ENCODE measurements at places on chromosomes 1 and 21.

DNA sequence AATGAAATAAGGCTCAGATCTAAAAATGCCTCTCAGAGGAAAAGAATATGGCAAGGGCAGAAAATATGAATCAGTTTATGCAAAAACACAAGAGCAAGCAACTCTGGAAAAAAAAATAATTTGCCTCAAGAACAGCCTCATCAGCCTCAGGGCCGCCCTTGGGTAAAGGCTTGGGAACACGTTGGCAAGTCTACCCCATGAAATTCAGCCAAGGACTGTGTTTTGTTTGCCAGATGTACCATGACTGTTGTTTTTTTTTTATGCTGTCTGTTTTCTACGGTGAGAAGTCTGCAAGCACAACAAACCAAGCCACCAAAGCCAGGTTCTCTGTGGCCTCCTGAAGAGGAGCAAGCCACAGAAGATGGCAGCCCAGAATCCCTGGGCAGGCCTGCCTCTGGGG lies 18.0 kb downstream of the HHIPL2 start:
- DNase-seq: no peak

DNA sequence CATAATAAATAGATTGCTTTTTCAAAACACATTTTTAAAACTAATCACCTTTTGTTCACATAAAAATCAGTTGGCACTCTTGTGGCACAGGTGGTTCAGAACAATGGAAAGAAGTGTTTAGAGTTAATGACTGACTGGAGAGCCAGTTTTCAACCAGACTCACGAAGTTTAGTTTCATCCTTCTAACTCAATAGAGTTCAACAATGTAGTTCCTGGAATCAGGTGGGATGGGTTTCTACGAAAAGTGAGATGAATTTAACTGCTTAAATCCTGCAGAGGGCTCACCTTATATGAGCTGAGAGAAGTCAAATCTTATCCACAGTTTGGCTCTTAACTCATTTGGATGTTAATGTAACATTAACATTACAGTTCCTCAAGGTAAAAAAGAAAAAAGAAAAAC lies 116.5 kb downstream of the SMYD2 start:
- DNase-seq: no peak

DNA sequence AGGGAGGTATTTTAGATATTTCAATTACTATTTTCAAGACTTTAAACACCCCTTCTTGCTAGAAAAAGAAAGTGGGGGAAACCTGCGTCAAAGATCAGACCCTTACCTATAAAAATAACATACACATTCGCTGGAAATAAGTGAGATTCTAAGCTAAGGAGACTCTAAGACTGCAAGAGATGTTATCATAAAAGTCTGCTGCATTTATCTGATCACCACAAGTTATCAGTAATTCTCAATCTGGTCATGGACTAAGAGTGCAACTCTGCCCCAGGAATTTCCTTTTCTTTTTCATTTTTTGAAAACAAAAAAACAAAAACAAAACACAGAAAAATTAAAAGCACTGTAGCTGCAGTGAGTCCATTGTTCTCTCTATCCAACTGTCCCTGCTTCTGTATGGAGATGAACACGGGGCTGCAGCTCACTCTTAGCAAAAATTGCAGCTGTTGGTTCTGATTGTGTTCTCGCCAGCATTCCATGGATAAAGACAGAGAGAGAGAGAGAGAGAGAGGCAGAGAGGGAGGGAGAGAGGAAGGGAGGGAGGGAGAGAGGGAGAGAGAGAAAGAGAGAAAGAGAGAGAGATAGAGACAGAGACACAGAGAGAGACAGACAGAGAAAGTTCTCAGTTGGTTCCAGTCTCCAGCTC lies 14.1 kb downstream of the XKR8 start:
- no peak for DNase-seq

DNA sequence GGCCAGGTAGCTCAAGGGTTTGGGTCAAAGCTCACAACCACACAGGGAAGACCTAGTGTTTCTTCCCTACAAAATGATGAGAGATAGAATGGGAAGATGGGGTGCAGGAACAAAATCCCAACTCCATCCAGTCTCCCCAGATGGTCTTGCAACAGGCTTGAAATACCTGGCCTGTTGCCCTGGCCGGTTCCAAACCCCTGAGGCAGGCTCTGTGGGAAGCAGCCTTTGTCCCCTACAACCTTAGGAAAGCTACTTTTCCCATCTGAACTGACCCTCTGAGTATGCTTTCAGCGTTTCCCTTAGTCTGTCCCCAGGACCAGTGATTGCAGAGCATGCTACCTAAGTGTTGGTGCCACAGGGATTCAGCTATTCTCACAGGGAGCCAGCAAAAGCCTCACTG lies 104.0 kb downstream of the GDAP2 start:
- no peak for DNase-seq

GRCh38 chr21:45383615-45384201 lies 21.3 kb upstream of the COL18A1 start:
- DNase-seq: no peak

- DNase-seq: no peak
These were observed 2.9 kb downstream of the EGLN1 start for GRCh38 chr1:231419147-231419546.

DNA sequence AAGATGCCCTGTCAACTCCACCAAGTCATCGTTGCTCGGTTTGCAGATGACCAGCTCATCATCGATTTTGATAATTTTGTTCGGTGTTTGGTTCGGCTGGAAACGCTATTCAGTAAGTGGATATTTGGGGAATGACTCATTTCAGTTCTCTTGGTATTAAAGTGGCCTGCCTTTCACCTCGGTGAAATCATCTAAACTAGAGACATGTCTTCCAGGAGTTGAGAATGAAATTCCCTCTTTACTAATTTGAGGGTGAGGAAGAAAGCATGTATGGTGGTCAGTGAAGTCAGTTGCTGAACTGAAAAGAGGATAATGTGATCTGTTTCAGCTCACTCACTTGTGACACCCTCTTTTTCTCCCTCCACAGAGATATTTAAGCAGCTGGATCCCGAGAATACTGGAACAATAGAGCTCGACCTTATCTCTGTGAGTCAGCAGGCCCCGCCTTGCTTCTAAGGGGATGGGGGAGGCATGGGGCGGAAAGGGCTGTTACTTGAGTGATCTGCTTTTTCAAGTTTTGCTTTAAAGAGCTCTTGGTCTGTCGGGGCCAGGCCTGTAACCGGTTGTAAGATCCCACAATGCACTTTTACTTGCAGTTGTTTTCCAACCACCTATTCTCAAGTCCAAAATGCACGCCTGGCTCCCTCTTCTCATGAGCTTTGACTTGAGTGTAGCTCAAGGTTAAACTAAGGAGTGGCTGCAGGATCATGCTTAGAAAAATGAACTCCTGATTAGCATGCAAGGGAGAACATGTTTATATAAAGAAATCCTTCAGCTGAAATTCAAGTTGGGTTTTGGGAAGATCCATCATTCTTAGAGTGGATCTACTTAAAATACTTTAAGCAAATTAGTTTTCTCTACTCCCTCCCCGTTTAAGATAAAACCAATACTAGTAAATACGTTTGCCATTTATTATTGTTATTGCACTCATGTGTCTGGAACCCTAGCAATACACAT lies 59.8 kb downstream of the CAPN2 start:
- no peak for DNase-seq

DNA sequence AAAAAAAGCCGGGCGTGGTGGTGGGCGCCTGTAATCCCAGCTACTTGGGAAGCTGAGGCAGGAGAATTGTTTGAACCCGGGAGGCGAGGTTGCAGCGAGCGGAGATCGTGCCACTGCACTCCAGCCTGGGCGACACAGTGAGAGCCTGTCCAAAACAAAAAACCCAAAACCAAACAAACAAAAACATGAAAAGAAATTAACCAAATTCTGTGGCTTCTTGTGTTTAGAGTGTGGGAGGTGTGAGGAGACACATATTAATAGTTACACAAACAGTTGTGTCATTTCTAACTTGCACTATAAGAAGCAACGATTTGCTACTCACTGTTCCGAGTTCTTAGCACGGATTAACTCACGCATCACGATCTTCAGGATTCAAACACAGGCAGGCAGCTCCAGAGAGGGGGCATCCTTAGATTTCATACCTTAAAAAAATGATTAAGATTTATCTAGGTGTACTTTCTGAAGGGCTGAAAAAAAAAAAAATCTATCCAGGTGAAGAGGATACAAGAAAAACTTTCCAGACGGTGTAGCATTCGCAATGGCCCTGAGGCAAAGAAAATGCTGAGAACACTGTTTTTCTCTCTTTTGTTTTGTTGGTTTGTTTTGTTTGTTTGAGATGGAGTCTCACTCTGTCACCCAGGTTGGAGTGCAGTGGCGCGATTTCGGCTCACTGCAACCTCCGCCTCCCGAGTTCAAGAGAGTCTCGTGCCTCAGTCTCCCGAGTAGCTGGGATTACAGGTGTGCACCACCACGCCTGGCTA lies 713 bp upstream of the HMGCL start:
- DNase-seq: no peak

GRCh38 chr1:243260221-243260880 lies 4.5 kb downstream of the SDCCAG8 start:
- DNase-seq: no peak

DNA sequence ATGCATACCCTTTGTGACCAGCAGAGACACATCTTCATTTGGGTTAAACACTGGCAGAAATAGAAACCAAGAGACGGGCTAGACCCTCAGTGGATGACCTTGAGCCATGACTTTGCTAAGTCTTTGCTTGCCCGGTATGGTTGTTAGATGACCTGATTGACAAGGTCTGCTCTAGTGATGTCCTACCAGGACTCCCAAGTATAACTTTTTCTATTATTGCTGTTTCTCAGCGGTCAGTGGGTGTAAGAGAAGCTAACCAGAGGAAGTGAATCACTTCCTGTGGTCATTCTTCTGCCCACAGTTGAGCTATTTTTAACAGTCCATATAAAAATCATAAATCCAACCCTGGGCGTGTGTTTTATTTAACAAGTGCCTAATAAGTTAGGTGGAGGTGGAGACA lies 126.2 kb upstream of the ETS2 start:
- DNase-seq: no peak

- DNase-seq: no peak
These were observed 263.3 kb downstream of the MRPL39 start for GRCh38 chr21:25343774-25344545.

DNA sequence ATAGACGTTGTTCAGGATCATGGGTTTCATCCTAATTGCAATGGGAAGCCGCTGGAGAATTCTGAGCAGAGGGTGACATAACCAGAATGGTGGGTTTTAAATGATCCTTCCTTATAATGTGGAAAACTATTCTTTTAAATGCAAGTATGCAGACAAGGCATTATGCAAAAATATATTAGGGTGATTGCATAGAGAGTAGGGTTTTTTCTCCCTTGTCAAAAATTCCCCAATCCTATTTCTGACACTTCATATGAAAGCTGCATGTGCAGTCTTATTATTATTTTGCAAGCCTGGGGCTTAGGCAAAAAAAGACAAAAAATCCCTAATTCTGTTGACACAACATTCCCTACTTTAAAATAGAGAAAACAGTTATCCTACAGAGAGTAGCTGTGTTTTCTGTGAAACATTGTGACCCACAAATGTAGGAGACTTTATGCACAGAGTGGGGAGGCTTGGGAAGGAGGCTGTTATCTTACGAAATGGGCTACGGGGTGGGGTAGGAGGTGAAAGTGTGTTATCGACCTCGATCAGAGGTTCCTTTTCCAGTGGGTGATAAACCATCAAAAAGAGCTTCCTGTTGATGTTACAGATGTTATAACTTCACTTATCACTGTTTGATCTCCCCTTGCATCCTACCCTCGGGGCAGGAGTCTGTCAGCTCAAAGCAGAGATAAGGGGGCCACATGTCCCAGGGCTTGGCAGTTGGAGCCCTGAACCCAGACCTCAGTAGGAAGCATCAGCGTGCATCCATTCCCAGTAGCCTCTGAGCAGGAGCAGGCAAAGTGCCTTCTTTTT lies 27.2 kb downstream of the RHEX start:
- DNase-seq: no peak

DNA sequence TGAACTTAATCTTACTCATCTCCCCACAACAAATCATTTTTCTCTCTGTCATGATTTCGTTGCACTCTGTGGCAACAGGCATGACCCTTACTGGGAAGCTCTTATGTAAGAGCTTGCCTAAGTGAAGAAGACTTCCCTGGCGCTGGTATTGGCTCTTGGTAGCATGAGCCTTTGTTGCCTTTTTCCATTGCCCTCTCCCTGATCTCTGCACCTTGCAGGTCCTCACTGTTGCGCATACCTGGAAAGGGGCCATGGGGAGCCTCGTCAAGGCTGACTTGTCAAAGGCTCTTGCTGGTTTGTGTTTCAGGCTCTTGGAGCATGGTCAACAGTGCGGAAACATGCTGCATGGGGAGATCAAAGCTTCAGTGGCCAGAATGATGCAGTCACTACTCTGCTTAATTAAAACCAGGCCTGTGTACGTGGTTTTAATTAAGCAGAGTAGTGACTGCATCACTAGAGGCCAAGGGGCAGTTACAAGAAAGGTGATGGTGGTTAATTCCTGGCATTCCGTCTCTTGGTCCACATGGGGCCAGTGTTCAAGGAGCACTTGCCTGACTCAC lies 141.3 kb downstream of the SPATA46 start:
- DNase-seq: no peak

DNA sequence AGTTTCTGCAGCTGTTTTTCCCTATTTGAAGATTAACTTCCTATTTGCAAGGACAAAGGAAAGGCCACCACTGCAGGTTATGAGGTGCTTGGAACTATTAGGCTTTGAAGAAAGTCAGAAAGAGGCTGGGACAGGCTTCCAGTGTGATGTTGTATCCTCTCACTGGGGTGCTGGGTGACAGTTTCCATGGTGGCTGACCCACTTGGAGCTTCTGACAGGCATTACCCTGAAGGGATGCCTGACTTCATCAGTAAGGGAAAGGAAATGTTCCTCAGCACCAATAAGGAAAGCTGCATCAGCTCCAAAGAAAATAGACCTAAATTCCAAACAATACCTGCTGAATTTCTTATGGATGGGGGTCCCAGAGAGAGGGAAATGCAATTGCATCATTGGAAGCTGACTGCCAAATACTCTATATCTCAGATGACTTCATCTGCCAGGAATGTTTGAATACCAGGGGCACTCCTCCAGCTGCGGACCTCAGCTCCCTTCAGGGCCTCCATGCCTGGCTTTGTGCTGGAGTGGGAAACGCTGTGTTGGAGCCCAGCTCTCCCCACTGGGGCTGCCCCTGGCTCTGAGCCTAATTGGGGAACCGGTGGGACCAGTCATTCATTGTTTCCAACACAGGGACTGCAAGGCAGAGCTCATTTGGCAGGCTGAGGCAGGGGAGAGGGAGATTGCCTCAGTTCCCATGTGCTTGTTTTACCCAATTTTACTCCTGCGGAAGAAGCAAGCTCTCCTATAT lies 76.6 kb downstream of the RGL1 start:
- DNase-seq: no peak

- DNase-seq: no peak
These were observed 116.5 kb upstream of the IRF2BP2 start for GRCh38 chr1:234726359-234726943.

DNA sequence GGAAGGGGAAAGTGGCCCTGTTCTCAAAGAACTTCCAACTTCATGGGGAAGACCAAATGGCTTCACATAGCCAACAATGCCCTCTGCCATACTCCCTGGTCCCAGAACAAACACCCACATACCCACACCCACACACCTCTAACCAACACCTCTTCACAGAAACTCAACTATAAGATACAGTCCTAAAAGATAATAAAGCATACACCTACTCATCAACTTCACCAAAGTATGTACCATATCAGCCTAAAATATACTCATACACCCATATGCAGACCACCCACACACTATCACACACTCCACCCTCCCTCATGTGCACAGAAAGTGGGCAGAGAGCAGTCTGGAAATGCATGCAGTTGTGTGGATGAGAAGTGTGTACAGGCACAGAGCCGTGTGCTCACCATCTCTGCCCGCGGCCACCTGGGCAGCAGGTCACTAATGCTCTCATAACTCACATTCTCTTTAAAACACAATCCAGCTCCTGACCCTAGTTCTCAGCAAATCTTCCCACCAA lies 27.7 kb downstream of the IQGAP3 start:
- no peak for DNase-seq

All from activated CD4-positive, alpha-beta T cell treated with anti-CD3 and anti-CD28 coated beads for 24 hours (primary cell).